NCI-H187 treated with DMSO at 0.1 percent for 48 hours (cell line): ENCODE measurements at places on chromosomes 2 and 18.

GRCh38 chr18:5513947-5514346 is 29.9 kb downstream of the EPB41L3 start:
- no peak for DNase-seq

DNA sequence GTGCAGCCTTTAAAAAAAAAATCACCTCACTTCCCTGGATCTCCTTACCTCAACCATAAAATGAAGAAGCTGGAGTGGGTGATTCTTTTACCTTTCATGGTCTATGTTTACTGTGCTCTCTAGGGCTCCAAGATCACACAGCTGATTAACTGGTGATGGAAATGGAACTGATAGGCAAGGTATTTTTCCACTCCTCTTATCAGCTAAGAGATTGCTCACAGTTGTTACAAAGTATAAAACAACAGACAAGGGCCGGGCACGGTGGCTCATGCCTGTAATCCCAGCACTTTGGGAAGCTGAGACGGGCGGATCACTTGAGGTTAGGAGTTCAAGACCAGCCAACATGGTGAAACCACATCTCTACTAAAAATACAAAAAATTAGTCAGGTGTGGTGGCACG is 14.5 kb downstream of the RPS27A start:
- no peak for DNase-seq

DNA sequence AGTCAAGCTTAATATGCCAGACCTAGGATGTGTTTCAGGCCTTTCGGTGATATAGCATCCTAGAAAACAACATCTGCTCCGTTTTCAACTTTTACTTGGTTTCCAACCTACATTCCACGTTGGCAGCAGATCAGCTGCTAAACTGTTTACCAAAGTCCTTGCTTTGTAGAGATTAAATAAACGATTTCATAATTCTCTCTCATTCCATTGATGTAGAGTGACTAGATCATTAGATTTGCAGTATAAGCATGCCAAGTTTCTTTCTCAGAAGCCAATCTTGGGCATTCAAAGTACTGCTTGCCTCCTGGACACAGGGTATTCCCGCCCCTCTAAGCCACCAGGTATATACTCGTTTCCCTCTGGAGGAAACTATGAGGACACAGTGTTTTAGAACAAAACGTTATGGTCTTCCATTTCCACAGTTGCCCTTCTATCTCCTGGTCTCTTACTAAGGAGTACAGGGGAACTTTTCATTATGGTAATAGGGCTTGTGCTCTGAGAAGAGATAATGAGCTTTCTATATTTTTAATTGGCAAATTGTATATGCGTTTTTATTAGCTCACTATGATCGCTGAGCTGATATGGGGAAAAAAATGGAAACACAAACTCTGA is 10.5 kb upstream of the INSIG2 start:
- no peak for DNase-seq

GRCh38 chr2:219443016-219443696 is 8.5 kb downstream of the SPEG start:
- no peak for DNase-seq

DNA sequence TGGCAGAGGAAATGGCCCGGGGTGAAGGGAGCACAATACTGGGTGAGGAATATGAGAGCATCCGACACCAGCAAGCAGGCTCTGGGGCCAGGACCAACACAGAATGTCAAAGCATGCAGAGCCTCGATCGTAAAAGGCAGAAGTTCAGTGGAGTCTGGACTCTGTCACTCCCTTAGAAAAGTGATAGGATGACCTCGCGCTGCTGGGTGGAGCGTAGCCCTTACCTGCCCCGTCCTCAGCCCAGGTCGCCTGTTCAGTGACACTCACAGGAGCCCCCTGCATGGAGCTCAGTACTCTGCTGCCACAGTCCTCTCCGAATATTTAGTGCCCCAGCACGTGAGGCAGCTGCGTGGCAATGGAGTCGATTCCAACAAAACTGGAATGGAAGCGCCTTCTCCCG is 236.7 kb upstream of the MYT1L start:
- no peak for DNase-seq

DNA sequence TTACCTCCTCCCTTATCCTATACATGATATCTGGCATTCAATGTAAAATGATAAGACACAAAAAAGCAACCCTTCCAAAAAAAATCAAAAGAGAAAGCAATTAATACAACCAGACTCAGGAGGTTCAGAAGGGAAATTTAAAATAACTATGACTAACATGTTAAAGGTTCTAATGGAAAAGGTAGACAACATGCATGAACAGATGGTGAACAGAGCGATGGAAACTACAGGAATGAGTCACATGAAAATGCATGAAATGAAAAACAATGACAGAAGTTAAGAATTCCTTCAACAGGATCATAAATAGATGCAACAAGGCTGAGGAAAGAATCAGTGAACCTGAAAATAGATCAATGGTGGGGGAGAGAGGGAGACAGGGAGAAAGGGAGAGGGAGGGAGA is 26.1 kb upstream of the ERCC3 start:
- DNase-seq, result no peak

GRCh38 chr2:161353543-161353942 is 45.3 kb downstream of the PSMD14 start:
- DNase-seq, result no peak

DNA sequence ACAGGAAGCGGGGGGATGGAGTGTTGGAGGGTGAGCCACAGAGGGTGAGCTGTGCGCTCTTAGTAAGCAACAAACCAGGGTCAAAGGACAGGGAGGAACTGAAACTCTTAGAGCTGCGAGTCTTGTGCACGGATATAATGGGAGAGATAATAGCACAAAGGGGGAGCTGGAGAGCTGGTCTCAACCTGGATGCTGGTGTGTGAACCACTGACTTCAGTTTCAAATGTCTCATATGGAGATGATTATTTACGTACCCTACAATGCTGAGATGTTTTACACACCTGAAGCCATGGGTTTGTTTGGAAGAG is 35.9 kb downstream of the PTGR3 start:
- no peak for DNase-seq

DNA sequence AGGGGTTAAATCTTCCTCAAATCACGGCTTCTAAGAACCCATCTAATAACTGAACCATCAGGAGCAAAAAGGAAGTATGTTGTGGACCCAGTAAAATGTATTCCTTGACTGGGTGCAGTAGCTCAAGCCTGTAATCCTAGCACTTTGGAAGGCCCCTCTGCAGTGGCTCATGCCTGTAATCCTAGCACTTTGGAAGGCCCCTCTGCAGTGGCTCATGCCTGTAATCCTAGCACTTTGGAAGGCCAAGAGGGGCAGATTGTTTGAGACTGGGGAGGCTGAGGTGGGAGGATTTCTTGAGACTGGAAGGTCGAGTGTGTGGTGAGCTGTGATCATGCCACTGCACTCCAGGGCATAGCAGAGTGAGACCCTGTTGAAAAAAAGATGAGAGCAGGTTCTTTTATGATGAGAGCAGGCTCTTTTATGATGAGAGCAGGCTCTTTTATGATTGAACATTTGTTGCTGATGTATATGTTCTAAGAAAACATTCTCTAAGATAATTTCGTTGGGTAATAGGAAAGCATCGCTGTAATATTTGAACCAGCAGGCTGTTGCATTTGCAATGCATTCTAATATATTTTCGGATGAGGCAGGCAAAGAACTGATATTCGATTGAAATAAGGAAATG is 3.5 kb upstream of the PARD6G start:
- no peak for DNase-seq

GRCh38 chr2:53584986-53585385 is 182.6 kb upstream of the CHAC2 start:
- DNase-seq, result no peak

GRCh38 chr2:179049546-179050311 is at the start of gene CCDC141:
Gene CCDC141 (minus strand): TSS chr2:179050137. CDS start chr2:179049941, 196 bp downstream.
- no peak for DNase-seq

DNA sequence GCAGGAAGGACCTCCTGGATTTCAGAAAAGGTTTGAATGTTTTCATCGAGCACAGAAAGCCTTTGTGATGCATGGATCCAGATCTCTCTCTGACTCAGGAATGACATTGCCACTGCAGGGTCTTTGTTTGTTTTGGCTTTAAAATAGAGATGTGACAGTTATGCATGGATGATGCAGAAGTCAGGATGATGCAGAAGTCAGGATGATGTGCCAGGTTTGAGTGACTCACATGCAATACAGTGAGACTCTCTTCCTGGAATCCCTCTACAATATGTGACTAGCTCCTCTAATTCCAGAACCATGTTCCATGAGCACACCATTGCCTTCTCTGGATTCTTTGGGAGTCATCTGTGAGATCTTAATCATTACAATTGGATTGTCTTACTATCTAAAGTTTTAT is 177.9 kb upstream of the RAB6C start:
- no peak for DNase-seq

DNA sequence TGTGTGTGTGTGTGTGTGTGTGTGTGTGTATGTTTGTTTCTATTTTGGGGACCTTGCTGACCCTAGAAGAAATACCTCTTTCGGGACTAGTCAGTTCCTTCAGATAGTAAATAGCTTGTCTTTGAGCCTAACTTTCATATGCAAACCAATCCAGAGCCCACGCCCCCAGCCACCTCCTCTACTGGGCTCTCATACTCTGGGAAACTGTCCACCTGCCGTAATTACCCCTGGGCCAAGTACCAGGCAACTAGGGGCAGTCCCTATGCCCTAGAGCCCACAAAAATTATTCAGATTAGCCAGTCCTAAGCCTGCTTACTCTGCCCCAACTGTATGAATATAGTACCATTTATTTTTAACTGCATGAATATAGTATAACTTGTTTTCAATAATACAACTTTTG is 970.4 kb downstream of the EPHA4 start:
- DNase-seq, result no peak

DNA sequence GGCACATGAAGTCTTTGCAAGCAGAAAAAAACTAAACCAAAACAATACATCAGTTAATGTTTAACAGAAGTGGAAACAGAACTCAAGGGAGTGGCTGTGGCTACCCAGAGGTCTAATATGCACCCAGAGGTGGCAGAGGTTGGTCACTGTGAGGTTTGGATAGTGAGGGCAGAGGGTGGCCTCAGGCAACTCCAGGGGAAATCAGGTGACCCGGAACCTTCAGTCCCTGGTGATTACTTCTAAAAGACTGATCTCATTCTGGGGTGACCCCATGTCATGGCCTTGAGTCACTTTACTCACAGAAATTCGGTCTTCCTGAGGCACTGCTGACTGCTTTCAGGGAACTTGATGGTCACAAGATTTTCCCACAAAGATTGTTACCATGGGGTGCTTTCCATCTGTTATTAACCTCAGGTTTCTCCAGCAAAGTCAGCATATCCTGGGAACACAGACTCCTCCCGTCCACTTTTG is 99.4 kb downstream of the TMEM17 start:
- no peak for DNase-seq

- DNase-seq, result no peak
These were observed 82.6 kb upstream of the CYP1B1 start for GRCh38 chr2:38158378-38159118.

DNA sequence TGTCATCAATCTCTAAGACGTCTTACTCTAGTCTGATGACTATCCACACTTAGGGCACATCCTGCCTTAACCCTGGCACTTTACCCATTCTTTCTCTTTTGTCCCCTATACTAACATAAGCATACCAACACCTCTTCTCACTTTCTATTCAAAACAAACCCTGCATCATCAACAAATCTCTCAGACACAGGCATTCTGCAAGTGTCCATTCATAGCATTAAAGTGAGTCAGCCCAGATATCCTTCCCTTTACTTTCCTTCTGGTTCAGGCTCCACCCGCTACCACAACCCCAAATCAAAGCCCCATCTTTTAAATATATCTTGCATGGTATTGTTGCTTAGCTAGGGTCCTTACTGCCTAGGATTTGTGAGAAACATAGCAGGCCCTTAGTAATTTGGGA is 3.8 kb downstream of the GRB14 start:
- DNase-seq, result no peak

- DNase-seq, result no peak
These were observed 43.4 kb downstream of the EPB41L3 start for GRCh38 chr18:5500158-5500939.

GRCh38 chr2:9002637-9003365 is 683 bp downstream of the MBOAT2 start:
- no peak for DNase-seq

GRCh38 chr18:58412844-58413666 is 215.8 kb downstream of the ALPK2 start:
- no peak for DNase-seq

GRCh38 chr2:239259603-239260298 is 141.1 kb downstream of the HDAC4 start:
- DNase-seq, result no peak

DNA sequence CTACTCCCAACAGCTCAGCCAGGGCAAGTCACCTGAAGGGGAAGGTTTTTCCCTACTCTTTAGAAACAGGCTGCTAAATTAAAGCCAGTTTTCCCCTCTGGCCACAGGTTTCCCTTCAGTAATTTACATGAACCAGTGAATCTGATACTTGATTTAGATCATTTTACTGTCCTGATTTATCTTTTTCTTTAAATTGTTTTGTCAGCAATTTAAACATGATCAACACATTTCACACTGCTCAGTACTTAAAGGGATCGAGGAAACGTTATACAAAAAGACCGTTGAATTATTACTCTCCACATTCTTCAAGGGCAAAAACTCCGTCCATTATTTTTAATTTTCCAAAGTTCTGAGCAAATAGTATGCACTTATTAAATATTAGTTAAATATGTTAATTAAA is 1165.7 kb upstream of the GYPC start:
- DNase-seq, result no peak

GRCh38 chr18:63784787-63785452 is 9.7 kb downstream of the SERPINB7 start:
- no peak for DNase-seq

GRCh38 chr2:174575124-174575776 is 22.4 kb downstream of the WIPF1 start:
- DNase-seq, result no peak

DNA sequence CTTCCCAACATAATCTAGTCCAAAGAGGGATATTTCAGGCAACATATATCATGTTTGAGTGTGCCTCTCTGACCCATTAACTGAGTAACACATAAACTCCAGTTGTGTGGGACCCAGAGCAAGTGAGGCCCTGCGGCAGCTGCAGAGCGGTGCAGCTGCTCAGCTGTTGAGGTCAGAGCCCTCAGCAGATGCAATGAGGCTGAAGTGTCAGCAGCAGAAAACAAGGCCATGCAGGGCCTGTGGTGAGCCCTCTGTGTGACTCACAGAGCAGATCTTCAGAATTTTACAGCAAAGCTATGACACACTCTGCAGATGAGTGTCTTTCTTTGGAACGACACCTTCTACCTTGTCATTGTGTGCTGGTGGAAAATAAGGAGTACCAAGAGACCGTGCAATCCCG is 168.5 kb downstream of the CBLN2 start:
- no peak for DNase-seq

- DNase-seq, result no peak
These were observed 146.1 kb downstream of the HAUS1 start for GRCh38 chr18:46250084-46250811.

- no peak for DNase-seq
These were observed 214.7 kb downstream of the KCNS3 start for GRCh38 chr2:18093196-18093595.

DNA sequence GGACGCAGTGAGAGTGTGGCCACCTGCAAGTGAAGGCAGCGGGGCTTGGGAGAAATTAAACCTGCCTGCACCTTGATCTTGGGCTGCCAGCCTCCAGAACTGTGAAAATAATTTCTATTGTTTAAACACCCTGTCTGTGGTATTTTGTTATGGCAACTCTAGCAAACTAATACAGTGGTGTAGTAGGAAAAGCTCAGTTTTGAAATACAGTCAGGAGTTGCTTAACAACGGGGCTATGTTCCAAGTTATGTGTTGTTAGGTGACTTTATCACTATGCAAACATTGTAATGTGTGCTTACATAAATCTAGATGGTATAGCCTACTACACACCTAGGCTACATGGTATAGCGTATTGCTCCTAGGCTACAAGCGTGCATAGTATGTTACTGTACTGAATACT is 93.4 kb upstream of the FN1 start:
- DNase-seq, result no peak
